AG09309 (cell line): ENCODE measurements at places on chromosomes 7 and 10.

DNA sequence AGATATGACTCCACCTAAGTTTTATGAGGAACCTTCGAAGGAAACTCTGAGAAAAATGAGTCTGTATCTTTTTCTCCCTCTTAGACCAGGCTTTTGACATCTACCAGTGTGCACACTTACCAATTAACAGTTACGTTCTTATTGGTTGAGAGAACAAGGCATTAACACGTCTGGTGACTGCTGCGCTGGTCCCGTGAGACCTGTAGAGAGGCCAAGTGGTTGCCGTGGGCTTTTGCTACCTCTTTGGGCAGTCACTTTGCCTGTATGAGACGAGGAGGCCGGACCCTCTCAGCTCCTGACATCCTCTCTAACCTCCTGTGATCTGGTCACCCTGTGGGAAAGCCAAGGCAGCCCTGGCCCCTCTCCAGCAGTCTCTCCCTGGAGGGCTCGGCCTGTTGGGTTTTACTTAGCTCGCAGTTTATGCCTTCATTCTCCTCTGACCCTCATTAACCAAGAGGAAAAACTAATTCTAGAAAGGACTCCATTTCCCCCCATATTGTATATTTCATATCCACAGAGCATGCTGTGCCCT is 513.9 kb upstream of the GALNT17 start:
- no peak for DNase-seq

DNA sequence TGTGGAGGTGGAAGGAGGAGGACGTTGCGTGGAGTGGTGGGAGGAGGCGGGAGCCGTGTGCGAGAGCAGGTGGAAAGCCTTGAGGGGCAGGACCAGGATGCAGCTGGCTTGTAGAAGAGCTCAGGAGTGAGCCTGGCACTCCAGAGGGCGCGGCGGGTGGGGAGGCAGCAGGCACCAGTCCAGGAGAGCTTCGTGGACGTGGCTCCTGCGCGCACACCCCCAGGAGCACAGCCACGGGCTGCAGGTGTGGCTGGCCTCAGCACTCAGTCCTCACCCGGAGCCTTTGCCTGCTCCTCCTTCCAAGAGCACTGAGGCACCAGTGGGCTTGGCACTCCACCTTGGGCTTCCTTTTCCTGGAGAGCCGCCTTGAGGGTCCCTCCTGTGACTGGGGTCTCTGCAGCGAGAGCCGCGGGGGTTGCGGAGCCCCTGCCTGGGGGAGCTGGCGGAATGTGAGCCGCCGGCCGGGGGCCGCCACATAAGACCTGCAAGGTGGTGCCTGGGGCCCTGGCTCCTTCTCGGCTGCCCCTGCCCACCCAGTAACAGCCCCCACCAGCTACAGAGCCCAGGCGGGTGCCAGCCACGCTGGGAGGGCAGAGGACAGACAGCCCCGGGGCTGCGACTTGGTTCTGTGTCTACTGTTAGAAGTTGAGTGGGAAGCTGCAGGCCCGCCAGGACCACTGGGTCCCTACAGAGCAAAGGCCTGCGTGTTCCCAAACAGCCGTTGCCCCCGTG is 11.1 kb downstream of the MAFK start:
- no peak for DNase-seq

DNA sequence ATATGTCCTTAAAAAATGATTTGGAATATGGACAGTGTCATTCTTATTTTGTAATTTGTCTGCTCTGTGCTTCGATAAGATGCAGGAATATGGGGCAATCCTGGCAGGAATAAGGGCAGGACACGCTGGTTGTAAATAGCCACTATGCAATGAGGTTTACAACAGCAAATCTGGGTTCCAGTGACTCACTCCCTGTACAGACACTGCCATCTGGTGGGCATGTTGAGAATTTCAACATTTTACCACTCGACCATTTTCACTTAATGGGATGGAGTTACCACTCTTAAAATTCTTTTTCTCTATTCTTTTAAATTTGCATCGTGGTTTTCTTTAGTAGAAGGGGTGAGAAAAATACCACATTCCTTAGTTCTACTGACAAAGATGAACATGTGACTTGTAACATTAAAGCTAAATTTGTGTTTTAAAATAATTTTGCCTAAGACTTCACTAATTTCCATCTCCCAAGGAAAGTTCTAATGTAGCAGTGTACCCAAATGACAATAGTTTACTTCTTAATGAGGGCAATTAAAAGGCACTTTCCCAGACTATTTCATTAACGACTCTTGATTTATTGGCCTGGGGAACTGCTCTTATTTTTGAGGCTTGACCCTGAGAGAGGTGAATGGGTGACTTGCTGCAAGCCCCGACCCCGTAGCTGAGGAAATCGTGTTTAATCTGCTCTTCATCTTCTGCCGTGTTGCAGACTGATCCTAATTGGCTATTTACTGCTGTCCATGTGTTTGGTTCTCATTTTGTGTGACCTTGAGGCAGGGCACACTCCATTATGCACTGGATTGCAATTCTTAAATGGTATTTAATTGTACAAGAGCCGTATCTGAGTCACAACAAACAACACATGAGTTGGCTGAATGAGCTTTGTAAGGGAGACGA is 173.6 kb upstream of the IMMP2L start:
- peak; percentile 53 for DNase-seq

DNA sequence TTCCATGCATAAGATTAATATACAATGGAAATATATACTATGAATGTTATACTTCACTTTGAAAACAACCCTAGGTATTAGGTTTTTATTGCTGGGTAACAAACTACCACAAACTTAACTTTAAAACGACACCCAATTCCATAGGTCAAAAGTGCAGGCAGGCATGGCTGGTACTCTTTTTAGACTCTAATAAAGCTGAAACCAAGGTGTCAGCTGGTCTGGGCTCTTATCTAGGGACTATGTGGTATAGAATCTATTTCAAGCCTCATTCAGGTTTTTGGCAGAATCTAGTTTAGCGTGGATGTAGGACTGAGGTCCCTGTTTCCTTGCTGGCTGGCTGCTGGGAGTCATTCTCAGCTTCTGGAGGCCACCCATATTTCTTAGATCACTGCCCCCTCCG is 65.0 kb upstream of the TMEM168 start:
- no peak for DNase-seq

- no peak for DNase-seq
These were observed 36.9 kb downstream of the ELFN1 start for GRCh38 chr7:1706721-1707613.

DNA sequence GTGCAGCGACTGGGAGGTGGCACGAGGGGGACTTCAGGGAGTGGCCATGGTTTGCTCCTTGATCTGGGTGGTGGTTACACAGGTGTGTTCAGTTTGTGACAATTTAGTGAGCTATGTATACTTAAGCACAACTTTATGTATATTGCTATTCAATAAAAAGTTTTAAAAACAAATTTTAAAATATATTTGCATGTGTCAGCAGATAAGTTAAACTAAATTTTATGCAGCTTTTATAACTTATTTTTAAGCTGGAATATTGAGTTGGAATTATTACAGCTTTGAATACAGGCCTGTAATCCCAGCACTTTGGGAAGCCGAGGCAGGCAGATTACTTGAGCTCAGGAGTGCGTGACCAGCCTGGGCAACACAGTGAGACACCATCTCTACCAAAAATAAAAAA is 5.4 kb downstream of the BAIAP2L1 start:
- DNase-seq: no peak

DNA sequence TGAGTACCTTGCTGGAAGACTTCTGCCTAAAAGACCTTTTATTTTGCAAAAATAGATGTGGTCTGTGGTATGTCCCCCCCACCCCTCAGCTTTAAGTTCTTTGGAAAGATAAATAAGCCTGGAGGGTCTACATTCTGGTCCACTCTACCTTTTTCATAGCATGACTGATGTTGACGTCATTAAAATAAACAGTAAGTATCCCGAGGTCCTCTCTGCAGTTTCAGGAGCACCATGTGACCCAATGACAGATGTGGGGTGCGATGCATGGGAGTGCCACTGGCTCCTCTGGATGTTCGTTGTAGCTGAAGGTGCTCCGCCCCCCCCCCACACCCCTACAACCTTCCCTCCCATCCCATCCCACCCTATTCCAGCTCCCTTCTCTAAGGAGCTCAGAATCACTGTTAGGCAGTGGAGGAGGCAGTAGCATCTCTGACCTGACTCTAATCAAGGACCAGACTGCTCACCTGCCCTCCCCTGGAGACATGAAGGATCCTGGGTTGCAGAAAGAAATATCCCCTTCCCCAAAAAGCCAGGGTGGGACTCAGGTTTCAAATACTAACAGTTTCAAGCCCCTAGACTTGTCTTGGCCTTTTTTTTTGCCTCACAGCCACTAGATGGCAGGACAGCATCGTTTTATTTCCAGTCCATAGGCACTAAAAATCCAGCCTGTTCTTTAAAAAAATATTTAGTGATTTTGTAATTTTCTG is 25.1 kb downstream of the CASP7 start:
- DNase-seq: peak; percentile 2

GRCh38 chr10:90960355-90960814 is 39.5 kb upstream of the ANKRD1 start:
- peak; percentile 71 for DNase-seq

GRCh38 chr10:46558122-46558391 is 1.6 kb upstream of the GPRIN2 start:
- no peak for DNase-seq

DNA sequence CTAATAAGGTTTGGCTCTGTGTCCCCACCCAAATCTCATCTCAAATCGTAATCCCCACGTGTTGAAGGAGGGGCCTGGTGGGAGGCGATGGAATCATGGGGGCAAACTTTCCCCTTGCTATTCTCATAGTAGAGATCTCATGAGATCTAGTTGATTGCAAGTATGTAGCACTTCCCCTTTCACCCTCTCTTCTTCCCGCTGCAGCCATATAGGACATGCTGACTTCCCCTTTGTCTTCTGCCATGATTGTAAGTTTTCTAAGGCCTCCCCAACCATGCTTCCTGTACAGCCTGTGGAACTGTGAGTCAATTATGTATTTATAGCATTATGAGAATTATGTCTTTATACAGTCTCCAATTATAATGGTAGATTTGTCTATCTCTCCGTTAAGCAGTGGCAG is 594.5 kb downstream of the ACTR3B start:
- no peak for DNase-seq

DNA sequence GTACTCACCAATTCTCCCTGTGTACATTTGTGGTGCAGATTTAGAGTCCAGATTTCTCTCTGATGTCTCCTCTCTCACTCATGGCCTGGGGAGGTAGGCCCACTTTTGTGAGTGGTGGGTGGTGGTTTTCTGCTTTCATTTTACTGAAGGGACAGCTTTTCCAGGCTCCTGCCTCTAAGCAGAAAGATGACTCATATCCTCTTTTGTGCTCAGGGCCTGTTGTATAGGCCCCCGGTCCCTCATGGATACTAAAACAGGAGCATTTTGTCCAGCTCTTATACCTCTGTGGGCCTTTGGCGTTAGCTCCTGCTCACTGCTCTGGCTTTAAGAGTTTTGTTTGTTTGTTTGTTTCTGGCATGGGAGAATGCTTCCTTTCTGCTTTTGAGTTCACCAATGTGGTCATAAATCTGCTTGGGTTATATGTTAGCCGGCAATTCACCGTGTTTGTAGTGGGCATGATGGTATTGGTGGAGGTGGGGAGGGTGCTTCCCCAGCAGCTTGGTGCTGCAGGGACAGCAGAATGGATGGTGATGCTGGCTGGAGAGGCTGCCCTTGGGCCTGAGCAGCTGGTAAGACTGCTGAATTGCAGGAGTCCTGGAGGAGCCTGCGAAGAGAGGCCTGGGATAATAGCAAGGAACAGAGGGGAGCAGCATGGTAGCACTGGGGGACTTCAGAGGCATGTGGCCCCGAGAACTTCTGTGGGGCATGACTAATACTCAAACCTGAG is 468.7 kb downstream of the RPS24 start:
- DNase-seq: no peak

- peak; percentile 4 for DNase-seq
These were observed 552.4 kb upstream of the KCND2 start for GRCh38 chr7:119720541-119720940.

- no peak for DNase-seq
These were observed 175.0 kb downstream of the PLPP4 start for GRCh38 chr10:120632047-120632446.

GRCh38 chr10:79149662-79150443 is 81.1 kb downstream of the ZMIZ1 start:
- DNase-seq: no peak

DNA sequence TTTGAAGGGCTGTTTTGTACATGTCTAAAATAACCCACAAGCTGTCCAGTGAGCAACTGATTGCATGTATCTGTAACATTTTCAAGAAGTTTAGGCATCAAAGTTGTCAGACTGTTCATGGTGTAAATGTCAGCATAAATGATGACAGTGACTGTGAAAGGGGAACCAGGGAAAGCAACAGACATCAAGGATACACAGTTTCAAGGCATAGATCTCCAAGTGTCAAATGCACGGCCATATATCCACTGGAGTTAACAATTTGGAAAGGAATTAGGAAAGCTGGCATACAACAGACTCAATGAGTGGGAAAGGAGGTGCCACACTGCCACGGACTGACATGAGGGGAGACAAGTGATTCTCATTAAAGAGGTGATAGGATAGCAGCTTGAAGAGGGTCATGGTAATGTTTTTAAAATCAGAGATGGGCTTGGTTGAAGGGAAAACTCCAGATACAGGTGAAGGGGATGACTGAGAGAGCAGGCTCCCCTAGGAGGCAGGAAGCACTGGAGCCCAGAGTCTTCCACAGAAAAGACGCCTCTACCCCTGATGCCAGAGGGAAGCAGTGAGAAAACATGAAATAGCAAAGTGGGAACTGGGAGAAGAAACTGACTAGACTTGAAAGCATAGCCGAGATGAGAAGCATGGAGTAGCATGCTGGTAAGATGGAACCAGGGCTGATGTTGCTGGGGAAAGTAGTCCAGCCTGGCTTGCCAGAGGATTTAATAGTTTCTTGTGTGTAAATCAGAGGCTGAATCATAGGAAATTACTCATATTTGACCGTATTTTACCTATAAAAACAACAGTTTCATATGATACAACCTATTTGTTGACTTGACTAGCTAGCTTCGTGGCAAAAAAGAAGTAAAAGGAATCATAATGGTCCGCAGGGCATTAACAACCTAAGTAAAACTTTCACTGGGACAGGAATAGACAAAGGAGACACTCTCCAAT is 18.6 kb downstream of the NSMCE4A start:
- peak; percentile 55 for DNase-seq

DNA sequence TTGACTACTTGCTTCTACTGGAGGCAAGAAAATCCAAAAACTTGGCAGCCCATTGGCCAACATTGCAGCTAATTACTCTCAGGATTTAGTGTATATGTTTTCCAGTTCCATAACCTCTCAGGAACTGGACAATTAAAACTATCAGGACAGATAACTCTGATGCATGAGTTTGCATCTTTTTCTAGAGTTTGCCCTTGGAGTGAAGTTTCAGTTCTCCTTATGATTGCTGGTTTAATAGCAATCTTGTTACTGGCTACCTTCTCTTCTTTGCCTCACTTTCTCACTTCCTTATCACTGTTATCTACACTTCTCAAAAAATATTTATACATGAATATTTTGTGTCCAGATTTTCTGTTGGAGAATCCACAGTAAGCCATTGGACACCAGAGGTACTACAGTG is 735.9 kb downstream of the PCDH15 start:
- DNase-seq: no peak
